ENCODE measurements at places on chromosomes 4 and X.

GRCh38 chr4:80295336-80295735 lies 28.9 kb downstream of the FGF5 start:
- DNase-seq = no peak

DNA sequence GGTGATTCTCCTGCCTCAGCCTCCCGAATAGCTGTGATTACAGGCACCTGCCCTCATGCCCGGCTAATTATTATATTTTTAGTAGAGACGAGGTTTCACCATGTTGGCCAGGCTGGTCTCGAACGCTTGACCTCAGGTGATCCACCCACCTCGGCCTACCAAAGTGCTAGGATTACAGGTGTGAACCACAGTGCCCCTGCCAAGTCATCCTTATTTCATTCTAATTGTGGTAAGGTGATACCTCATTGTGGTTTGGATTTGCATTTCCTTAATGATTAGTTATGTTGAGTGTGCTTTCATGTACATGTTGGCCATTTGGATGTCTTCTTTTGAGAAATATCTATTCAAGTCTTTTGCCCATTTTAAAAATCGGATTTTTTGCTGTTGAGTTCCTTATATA lies 93.0 kb downstream of the USP9X start:
- DNase-seq = no peak

GRCh38 chr4:21290562-21290961 lies 590.3 kb downstream of the PACRGL start:
- DNase-seq = no peak

- no peak for DNase-seq
Observed at GRCh38 chr4:100146756-100147155, 43.5 kb downstream of the DDIT4L start.

Data from AG04449 (cell line).